ENCODE measurements at places on chromosomes 3 and 15.

- DNase-seq, result no peak
Measured at GRCh38 chr3:14517601-14518431, 22.3 kb downstream of the GRIP2 start.

DNA sequence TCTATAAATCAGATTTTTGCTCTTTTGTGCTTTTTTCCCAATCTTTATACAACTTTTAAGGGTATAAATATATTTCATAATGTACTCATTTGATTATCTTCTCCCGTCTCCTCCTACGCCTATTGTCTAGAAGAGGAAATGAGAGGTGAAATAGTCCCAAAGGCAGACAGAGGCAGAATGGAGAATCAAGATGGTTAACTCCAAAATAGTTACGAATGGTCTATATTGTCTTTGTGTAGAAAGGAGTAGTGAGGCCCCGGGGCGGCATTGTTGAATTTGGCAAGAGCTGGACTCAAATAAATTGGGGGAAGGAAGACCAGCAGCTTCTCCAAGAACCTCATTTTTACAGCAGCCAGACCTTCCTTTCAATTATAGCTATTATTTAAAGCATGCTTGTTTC is 23.9 kb downstream of the ITPR1 start:
- no peak for DNase-seq

DNA sequence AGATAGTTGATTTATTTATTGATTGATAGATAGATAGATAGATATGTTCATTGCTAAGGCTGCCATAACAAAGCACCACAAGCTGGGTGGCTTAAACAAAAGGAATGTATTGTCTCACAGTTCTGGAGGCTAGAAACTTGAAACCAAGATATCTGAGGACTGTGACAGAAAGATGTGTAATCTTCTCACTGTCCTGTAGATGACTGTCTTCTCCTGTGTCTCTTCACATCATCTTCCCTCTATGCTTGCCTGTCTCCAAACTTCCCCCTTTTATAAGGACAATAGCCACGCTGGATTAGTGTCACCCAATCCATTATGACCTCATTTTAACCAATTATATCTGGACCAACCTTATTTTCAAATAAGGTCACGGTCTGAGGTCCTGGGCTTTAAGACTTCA is 40.9 kb downstream of the GNB4 start:
- no peak for DNase-seq

- DNase-seq, result no peak
Measured at GRCh38 chr3:154367221-154367620, 42.9 kb upstream of the DHX36 start.

DNA sequence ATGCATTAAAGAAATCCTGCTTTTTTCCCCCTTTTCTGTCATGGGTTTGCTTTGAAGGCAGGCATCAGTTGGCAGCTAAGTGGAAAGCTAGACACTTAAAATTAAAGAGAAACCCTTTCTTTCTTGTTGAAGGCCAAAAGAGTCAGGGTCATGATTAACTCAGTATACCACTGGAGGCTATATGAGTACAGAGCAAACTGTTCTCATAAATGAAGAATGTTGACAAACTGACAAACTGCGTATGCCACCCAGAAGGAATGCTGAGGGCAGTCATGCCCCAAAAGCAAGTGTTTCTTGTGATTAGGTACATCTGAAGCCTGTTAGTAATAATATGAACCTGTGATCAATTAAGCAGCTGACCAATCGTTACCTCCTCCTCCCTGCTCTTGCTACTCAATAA is 43.6 kb upstream of the COL6A6 start:
- DNase-seq, result no peak

GRCh38 chr15:93200837-93201226 is 111.8 kb upstream of the RGMA start:
- DNase-seq, result no peak

DNA sequence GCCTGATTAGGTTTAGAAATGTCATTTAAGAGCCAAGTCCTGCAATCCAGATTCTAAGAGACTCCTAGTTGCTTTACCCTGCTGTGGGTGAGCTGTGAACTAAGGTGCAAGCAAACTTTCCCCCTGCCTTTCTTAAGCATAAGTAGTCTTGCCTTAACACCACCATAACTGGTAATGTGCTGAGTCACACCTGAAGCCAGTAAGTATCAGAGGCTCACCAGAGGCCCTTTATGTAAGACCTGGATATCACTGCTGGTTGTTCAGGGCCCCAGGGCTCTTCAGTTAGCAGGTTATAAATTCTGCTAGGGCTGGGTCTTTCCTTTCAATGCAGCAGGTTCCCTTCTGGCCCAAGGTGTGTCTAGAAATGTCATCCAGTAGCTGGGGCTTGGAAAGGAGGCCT is 509.9 kb downstream of the VGLL3 start:
- no peak for DNase-seq

DNA sequence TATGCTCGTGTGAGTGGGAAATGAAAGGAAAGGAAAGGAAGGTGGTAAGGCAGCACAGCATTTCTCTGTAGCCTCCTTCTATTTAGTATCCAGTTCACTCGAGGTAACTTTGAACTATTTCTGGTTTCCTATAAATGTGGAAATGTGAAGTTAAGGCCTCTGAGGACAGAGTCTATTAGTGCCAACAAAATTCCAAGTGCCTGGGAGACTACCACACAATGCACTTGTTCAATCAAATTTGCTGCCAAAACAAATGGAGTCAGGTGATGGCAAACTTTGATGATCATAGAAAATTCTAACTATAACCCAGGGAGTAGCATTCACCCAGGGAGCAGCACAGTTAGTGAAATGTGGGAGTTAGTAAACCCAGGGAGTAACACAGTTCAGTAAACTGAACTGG is 155.1 kb downstream of the ALCAM start:
- DNase-seq, result no peak

DNA sequence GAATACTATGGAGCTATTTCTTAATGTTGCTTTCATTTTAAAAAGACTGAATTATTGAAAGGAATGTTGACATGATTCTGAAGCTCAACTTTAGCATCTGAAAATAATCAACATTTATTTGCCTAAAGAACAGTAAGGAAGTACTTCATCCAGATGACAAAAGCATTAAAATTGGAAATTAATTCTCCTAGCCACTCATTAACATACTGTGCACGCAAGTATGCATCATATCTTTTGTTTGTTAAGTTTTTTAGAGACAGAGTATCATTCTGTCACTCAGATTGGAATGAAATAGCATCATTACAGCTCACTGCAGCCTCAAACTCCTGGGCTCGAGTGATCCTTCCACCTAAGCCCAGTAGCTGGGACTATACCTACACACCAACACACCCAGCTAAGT is 632.1 kb upstream of the ALCAM start:
- no peak for DNase-seq

GRCh38 chr15:65339416-65339815 is 34.9 kb downstream of the RNU5B-1 start:
- no peak for DNase-seq

- no peak for DNase-seq
Measured at GRCh38 chr3:151300539-151300938, 16.1 kb downstream of the GPR87 start.

GRCh38 chr3:39754549-39754948 is 54.9 kb upstream of the MYRIP start:
- DNase-seq, result no peak

GRCh38 chr3:125129512-125129997 is 73.8 kb upstream of the HEG1 start:
- DNase-seq, result no peak

DNA sequence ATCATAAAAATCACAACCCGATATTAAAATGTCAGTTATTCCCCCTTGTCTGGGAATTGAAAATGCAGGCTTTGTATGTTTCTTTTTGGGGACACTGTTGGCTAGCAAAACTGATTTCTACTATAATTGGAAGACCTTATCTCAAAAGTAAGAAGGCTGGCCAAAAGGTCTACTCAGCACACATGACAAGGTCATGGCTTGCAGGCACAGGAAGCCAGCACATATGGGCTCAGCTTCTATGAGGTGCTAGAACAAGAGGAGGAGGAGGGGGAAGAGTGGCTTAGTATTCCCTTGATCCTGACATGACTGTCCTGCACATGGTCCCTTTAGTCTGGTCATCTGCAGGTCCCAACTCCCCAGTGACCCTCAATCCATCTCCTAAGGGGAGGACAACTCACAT is 681.2 kb downstream of the SQOR start:
- DNase-seq, result no peak

DNA sequence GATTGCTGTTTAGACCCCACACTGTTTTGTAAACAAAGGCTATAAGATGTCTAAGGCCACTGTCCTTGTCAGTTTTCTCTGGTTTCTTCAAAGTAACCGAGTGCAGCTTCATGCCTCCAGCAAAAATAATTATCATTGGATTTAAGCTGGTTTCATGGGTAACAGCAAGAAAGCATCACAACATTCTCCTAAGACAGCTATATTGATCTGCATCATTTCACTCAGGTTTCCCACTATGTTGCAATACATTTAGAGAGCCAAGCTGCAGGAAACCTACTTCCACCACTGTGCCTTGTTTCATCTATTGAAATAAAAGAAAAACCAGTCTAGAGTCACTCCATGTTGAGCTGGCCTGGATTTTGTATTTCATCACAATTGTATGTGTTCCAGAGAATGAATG is 351.4 kb downstream of the OXSM start:
- DNase-seq, result no peak

GRCh38 chr3:53841296-53841695 is 4.9 kb downstream of the CHDH start:
- no peak for DNase-seq

DNA sequence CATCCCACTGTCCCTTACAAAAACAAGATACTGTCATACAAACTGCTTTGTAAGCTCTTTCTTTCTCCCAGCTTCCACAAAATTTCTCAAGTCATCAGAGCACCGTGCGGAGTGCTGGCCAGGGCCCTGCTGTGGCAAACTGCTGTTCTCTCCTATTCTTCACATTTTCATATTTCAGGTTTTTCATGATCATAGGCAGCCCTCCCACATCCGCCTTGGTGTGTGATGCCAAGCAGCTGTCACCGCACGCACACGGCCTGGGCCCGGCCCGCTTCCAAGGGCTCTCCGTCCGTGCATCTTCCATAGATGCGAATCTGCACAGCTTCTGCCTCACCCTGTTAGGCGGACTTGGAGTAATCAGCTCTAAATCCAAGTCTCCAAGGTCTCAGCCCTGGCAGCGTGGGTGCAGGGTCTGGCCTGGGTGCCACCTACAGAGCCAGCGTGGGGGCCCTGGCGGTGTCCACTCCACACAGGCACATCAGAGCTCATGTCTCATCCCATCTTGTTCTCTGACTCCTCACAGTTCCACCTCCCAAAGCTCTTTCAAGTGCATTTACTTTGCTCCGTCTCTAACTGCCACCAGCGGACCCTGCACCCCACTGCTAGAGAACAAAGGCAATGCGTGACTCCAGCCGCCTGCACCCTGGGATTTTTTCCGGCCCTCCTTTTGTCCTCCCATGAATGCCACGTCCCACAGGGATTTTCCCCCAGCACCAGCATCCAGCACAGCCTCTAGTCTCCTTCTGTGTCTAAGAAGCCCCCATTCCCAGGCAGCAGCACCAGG is 27.2 kb downstream of the CYFIP1 start:
- DNase-seq, result no peak

- DNase-seq, result no peak
Measured at GRCh38 chr15:37014566-37014965, 85.8 kb downstream of the MEIS2 start.

DNA sequence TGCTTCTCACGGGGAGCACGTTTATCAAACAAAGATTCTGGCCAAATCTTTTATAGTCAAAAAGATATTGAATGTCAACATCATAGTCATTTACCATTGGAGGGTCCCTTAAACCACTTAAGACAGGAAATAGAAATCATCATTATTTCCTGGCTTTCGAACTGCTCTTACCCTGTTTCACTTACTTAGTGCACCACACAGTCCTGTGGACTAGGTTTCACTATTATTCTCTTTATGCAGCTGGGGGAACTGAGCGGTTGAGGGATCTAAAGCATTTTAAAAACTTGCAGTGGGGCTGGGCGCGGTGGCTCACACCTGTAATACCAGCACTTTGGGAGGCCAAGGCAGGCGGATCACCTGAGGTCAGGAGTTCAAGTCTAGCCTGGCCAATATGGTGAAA is 13.7 kb upstream of the TPRG1 start:
- no peak for DNase-seq

GRCh38 chr15:57376696-57377477 is 582 bp downstream of the CGNL1 start:
- DNase-seq, result no peak

DNA sequence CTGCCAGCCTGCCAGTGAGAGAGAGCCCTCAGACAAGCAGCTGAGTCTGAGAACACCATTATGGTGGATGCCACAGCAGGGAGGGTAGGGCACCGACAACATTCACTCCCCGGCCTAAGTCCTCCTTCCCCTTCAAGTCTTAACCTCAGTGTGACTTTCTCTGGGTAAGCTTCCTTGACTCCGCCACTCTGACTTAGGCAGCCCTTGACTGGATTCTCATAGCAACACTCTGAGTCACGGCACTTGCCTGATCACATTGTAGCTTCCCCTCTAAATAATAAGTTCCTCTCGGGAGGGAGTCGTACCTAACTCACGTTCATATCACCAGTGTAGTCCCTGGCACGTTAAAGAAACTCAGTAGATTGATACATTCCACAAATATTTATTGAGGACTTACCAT is 180.5 kb downstream of the FOXB1 start:
- DNase-seq, result no peak

GRCh38 chr3:157769378-157769777 is 266.2 kb upstream of the VEPH1 start:
- DNase-seq, result no peak

GRCh38 chr15:55770806-55771205 is 27.9 kb upstream of the PRTG start:
- no peak for DNase-seq

DNA sequence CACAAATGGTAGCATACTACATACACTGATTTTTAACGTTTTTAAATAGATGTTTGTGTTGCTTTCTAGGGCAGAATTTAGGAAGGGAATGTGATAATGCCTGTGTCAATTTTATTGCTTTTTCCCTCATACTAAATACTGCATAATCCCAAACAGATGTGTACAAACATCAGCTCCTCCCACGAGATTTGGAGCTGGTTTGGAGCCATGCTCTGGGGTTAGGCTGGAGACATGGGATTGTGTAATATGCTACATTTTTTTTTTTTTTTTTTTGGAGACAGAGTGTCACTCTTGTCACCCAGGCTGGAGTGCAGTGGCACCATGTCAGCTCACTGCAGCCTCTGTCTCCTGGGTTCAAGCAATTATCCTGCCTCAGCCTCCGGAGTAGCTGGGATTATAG is 80.1 kb downstream of the EBLN2 start:
- no peak for DNase-seq

- no peak for DNase-seq
Measured at GRCh38 chr15:35741881-35742280, 195.9 kb upstream of the DPH6 start.

GRCh38 chr3:122890077-122890719 is 95.3 kb downstream of the SLC49A4 start:
- DNase-seq, result no peak

- no peak for DNase-seq
Measured at GRCh38 chr3:188581792-188582191, 427.8 kb downstream of the LPP start.

GRCh38 chr15:64701482-64702184 is 73.8 kb downstream of the RBPMS2 start:
- DNase-seq, result no peak
